ENCODE measurements at places on chromosomes 2 and 18.

DNA sequence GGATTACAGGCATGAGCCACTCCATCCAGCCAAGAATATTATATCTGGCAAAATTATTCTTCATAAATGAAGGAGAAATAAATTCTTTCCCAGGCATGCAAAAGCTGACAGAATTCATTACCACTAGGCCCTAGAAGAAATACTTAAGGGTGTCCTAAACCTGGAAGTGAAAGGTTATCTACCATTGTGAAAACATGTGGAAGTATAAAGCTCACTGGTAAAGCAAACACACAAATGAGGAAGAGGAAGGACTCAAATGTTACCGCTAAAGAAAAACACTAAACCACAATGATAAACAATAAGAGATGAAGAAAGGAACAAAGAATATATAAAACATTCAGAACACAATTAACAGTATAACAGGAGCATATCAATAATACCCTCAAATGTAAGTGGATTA lies 171.8 kb downstream of the CAMKMT start:
- DNase-seq = no peak

- no peak for DNase-seq
Observed at GRCh38 chr2:11175293-11175795, 20.1 kb downstream of the SLC66A3 start.

GRCh38 chr2:217858519-217859491 lies 144.0 kb downstream of the TNS1 start:
- DNase-seq = no peak

- DNase-seq = no peak
Observed at GRCh38 chr2:201057087-201057521, 14.4 kb downstream of the HYCC2 start.

DNA sequence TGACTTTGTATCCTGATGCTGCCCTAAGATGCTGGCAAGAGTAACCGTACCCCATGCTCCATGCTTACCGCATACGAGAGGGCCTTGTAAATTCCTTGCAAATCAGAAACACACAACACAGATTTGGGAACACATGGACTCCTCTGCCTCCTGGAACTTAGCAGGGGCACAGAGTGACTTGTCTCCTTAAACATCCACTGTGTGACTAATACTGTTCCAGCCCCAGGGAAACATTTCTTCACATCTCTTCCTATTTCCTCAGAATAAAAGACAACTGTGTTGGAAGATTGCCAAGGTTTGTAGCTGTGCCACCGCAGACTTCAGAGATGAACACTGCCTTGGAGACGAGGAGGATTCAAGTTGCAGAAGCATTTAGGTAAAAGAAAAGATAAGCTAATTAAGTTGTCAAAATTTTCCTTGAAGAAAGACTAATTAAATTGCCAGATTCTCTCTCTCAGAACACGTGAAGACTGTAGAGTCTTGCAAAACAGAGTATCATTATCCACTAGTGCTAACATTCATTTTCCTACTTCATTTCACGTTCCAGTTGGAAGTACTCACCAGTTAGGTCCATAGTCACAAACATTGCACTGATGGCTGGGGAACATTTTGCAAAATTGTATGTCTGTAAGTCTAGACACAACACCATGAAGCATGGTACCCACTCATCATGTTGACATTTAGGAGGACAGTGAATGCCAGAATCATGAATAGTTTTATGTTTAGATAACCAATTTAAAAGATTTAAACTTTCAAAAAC lies 188.8 kb downstream of the TSN start:
- no peak for DNase-seq

DNA sequence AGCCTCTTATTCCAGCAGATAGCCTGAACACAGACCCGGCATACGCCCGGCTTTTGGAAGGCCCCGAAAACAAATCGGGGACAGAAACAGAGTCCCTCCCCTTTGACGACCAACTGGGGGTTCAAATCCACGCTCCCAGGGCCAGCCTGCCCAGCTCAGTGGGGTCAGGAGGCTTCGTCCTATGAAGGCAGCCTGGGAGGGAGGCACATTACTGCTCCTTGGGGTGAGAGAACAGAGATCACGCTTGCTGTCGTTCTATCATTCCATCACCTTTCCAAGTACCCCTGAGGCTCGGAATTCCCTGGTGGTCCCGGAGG lies 208.8 kb upstream of the SALL3 start:
- no peak for DNase-seq

Data from immature natural killer cell (primary cell).